Trophoblast cell (in vitro differentiated cells and primary cell): ENCODE measurements at places on chromosomes 7 and 10.
A peak's percentile ranks its signal among the peaks of the same experiment; 100 is the strongest.

GRCh38 chr10:118914629-118915028 is 114.9 kb upstream of the NANOS1 start:
- no peaks in the 10 kb centered on the region for H3K4me1 ChIP-seq
- no peaks in the 10 kb centered on the region for H3K36me3 ChIP-seq
- H3K27ac ChIP-seq = no peak overlapping the region

DNA sequence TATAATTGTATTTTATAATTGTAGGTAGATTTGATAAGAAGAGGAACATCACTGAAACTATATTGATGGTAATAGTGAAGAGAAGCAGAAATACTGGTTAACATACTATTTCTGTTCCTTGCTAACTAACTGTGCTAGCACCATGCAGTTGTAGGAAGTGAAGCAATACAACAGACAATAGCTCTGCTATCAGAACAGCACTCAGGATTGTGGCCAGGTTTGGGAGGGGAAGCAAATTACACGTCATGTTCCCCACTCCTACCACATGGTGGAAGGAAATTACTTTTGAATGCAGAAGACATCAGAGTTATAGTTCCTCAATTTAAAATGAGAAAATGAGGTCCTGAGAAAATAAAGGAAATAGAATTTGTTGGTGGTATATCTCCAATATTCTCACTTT is 151.1 kb downstream of the DGKB start:
- no peak overlapping the region for H3K4me3 ChIP-seq
- no peak overlapping the region for H3K27ac ChIP-seq
- H3K4me1 ChIP-seq = no peaks in the 10 kb centered on the region
- no peaks in the 10 kb centered on the region for H3K36me3 ChIP-seq
- H3K27me3 ChIP-seq = no peaks in the 10 kb centered on the region

- H3K27ac ChIP-seq = no peak overlapping the region
- H3K4me3 ChIP-seq = peak overlapping the region; percentile 64
- H3K36me3 ChIP-seq = no peaks in the 10 kb centered on the region
- no peaks in the 10 kb centered on the region for H3K27me3 ChIP-seq
- H3K4me1 ChIP-seq = no peaks in the 10 kb centered on the region
Observed at GRCh38 chr7:73668103-73668885, 663 bp downstream of the VPS37D start.

GRCh38 chr7:110754649-110755048 is 336.3 kb upstream of the LRRN3 start:
- no peak for DNase-seq
- H3K4me1 ChIP-seq = peaks cover 8% of the 10 kb centered on the region
- no peak overlapping the region for H3K4me3 ChIP-seq
- no peaks in the 10 kb centered on the region for H3K36me3 ChIP-seq

DNA sequence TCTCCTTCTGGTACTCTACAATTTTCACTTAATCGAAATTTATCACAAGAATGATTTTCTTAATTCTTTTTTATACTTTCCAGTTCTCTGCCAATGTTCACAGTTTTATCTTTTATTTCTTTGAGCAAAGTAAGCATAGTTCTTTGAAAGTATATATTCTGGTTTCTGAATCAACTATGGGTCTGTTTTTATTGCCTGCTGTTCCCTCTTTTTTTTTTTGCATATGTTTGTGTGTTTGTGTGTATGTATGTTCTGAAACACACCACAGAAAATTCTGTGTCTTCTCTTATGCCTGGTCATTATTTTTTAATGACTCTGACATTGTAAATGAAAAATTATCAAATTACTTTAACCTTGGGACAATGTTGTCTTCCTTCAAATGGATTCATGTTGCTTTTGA is 15.9 kb upstream of the TMEM273 start:
- no peaks in the 10 kb centered on the region for H3K4me1 ChIP-seq
- H3K27me3 ChIP-seq = no peaks in the 10 kb centered on the region
- H3K27ac ChIP-seq = no peak overlapping the region
- H3K36me3 ChIP-seq = no peaks in the 10 kb centered on the region

GRCh38 chr10:88565072-88565471 is 18.0 kb downstream of the RNLS start:
- H3K4me1 ChIP-seq = no peaks in the 10 kb centered on the region
- no peak overlapping the region for H3K4me3 ChIP-seq
- DNase-seq = no peak
- H3K27ac ChIP-seq = no peak overlapping the region
- no peaks in the 10 kb centered on the region for H3K27me3 ChIP-seq
- H3K36me3 ChIP-seq = no peaks in the 10 kb centered on the region

- no peak overlapping the region for H3K4me3 ChIP-seq
- H3K4me1 ChIP-seq = no peaks in the 10 kb centered on the region
- H3K27ac ChIP-seq = no peak overlapping the region
- no peak for DNase-seq
- H3K36me3 ChIP-seq = peaks cover 3% of the 10 kb centered on the region
- H3K27me3 ChIP-seq = no peaks in the 10 kb centered on the region
Observed at GRCh38 chr7:92669616-92670165, 79.5 kb upstream of the FAM133B start.

- peak overlapping the region; percentile 20 for H3K27ac ChIP-seq
- peaks cover 15% of the 10 kb centered on the region for H3K4me1 ChIP-seq
- peaks cover 2% of the 10 kb centered on the region for H3K36me3 ChIP-seq
- DNase-seq = peak; percentile 69
Observed at GRCh38 chr7:130486114-130486953, 5.6 kb upstream of the MEST start.

- no peaks in the 10 kb centered on the region for H3K27me3 ChIP-seq
- no peaks in the 10 kb centered on the region for H3K36me3 ChIP-seq
- no peak for DNase-seq
Observed at GRCh38 chr10:36126076-36126475, 484.0 kb upstream of the FZD8 start.

DNA sequence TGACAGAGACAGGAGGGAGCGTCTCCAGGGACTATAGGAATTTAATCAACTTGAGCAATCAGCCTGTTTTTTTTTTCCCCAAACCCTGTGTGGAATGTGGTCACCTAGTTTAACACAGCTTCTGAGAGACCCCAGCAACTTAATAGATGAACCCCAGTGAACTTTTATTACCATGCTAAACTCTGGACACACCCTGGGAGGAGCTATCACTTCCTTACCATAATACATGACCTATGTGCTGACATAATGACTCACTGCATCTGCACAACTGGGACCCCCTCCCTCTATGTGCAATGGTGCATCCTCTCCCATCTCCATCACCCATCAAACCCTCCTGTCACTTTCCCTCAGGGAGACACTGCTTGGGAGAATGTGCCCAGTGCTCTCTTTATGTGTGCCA is 83.7 kb downstream of the EPC1 start:
- no peak overlapping the region for H3K4me3 ChIP-seq
- peaks cover 8% of the 10 kb centered on the region for H3K4me1 ChIP-seq
- no peaks in the 10 kb centered on the region for H3K36me3 ChIP-seq
- DNase-seq = no peak

- H3K36me3 ChIP-seq = no peaks in the 10 kb centered on the region
- no peak overlapping the region for H3K4me3 ChIP-seq
- DNase-seq = no peak
- H3K27me3 ChIP-seq = no peaks in the 10 kb centered on the region
Observed at GRCh38 chr10:14048930-14049613, 281.7 kb downstream of the FRMD4A start.

DNA sequence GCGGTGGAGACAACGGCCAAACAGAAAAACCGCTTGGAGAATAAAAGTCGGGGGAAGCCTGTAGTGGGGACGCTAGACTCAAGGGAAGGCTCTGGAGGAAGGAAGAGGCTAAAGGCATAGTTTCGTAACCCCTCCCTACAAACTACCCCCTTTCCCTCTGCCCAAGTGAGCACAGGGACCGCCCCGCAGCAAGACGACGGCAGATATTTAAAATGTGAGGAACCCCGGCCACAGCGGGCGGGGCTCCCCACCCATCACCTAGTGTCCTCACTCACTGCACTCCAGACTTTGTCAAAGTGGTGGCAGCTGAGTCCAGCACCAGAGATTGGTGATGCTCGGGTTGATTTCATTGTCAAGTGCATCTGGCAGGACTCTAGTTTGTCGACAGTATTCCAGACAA is 69.1 kb downstream of the PRKAG2 start:
- DNase-seq = no peak
- no peak overlapping the region for H3K27ac ChIP-seq
- no peaks in the 10 kb centered on the region for H3K27me3 ChIP-seq
- H3K4me3 ChIP-seq = no peak overlapping the region
- no peaks in the 10 kb centered on the region for H3K36me3 ChIP-seq
- H3K4me1 ChIP-seq = no peaks in the 10 kb centered on the region

DNA sequence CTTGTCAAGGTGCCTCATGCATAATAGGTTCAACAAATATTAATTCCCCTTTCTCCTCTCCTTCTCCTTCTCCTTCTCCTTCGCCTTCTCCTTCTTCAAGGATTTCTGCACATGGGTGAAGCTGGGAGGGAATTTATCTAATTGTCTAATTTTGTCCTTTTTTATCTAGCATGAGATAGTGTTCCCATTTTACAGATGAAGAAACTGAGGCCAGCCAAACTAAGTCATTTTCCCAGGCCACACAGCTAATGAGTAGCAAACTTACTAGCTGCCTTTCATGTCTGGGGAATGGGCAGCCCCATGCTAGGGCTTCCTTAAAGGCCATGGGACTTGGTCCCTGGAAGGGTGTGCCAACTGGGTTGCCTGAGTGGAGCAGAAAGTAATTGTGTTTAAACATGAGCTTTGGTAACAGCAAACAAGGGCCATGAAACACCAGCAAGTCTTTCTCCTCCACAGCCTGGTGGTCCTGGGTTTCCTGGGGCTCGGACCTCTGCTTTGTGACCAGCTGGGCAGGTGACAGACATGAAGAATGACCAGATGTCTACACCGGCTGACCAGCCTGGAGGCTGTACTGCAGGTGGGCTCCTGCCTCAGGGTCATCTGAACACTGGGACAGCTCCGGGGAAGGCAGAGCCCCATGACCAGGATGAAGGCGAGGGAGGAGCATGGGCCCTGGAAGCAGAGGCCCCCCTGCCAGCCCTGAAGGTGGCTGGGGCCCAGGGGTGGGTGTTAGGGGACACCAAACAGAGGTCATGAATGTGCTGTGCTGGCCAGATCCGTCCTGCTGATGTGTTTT is 138.0 kb downstream of the PTPN20 start:
- no peaks in the 10 kb centered on the region for H3K27me3 ChIP-seq
- H3K4me1 ChIP-seq = no peaks in the 10 kb centered on the region
- no peaks in the 10 kb centered on the region for H3K36me3 ChIP-seq

GRCh38 chr10:96370584-96371157 is 11.9 kb upstream of the OPALIN start:
- H3K27me3 ChIP-seq = no peaks in the 10 kb centered on the region
- peak; percentile 40 for DNase-seq
- H3K4me3 ChIP-seq = no peak overlapping the region
- H3K36me3 ChIP-seq = no peaks in the 10 kb centered on the region
- H3K4me1 ChIP-seq = peaks cover 6% of the 10 kb centered on the region

DNA sequence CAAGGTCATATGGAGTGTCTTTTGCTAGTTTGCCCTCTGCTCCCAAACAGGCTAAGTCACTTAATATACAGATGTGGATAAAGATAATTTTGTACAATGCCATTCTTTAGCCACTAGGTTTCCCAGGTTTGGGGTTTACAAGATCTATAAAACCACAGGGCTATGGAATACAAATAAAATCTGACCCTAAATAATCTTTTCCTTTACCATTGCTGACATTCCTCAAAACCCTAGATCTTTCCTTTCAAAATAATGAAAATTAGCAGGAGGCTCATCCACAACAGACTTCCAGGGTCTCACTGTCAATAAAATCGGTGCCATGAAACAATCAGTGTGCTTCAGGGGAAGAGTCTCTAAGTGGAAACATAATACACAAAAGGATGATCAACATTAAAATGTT is 148.4 kb downstream of the CPEB3 start:
- no peaks in the 10 kb centered on the region for H3K4me1 ChIP-seq
- H3K36me3 ChIP-seq = no peaks in the 10 kb centered on the region
- no peaks in the 10 kb centered on the region for H3K27me3 ChIP-seq
- H3K27ac ChIP-seq = no peak overlapping the region
- DNase-seq = no peak

- peaks cover 10% of the 10 kb centered on the region for H3K4me1 ChIP-seq
- H3K27ac ChIP-seq = no peak overlapping the region
- H3K27me3 ChIP-seq = no peaks in the 10 kb centered on the region
- H3K4me3 ChIP-seq = no peak overlapping the region
- peak; percentile 90 for DNase-seq
Observed at GRCh38 chr10:404346-404745, 269.1 kb downstream of the ZMYND11 start.
